Uterus (tissue), 4 donors: ENCODE measurements at places on chromosomes 5 and 9.

GRCh38 chr9:100411472-100412283 is 15.3 kb upstream of the MSANTD3 start:
- DNase-seq: peak; percentile 88

GRCh38 chr9:105258225-105258737 is 13.8 kb downstream of the SLC44A1 start:
- DNase-seq: no peak

- DNase-seq: no peak
Observed at GRCh38 chr9:111994831-111995458, 98.3 kb downstream of the UGCG start.

DNA sequence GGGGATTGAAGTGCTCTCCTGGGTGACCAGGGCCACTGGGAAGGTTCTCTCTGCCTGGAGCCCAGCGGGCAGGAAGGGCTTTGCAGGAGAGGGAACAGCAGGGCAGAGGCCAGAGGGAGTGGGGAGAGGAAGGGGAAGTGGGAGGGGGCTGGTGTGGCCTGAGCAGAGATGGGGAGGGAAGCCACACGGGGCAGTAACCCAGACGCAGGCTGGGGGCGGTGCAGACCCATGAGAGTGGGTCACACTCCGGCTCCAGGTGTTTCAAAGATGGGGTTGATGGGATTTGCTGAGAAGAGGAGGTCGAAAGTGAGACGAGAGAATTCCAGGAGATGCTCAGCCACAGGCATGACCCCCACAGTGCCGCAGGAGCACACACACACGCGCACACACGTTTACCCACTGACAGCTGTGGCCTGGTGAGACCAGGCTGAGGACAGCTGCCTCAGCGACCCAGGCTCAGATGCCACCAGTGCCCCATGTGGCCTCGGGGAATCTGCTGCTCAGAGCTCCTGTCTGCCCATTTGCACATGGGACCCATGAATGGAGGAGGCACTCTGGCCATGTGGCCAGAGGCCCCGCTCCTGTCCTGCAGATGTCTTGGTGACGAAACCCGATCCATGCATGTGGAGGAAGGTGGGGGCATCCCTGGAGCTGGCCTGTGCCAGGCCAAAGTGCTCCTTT is 32.7 kb upstream of the FCN2 start:
- DNase-seq: no peak

- no peak for DNase-seq
Observed at GRCh38 chr9:97786341-97786740, 66.7 kb upstream of the FOXE1 start.

DNA sequence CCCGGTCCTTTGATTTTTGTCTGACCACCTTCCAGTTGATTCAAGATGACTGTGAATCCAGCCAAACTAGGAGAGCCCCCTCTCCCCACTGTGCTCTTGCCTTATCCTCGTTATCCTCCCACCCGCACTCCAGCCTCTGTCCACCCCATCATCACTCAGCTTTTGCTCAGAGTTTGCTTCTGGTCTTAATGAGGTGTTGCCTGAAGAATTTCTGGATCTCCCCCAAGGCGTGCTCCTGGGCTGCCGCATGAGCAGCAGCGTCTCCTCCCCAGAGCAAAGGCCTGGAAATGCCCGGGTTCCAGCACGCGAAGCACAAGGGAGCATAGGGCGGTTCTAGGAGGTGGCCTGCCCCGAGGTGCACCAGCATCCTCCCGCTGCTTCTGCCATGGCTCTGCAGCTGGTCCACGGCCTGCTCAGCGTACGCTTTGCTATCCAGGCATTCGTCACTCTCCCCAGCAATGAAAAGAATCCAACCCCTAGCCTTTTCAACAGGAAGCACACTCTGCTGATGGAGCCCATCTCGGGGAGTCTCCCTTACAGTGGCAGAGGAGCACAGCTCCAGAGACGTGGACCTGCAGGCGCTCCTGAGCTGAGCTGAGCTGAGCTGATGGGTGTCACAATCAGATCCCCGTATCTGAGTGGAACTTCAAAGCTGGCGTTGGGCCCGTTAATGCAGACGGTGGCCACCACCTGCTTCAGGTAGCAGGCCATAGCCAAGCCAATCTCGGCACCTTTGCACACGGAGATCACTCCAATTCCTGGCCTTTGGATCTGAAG is 50.7 kb downstream of the BAAT start:
- DNase-seq: no peak

GRCh38 chr9:114813717-114814418 is 8.0 kb upstream of the TNFSF15 start:
- DNase-seq: no peak

GRCh38 chr5:40828021-40828631 is 6.9 kb downstream of the RPL37 start:
- DNase-seq: no peak

- DNase-seq: no peak
Observed at GRCh38 chr5:178305801-178306200, 73.2 kb upstream of the PHYKPL start.

DNA sequence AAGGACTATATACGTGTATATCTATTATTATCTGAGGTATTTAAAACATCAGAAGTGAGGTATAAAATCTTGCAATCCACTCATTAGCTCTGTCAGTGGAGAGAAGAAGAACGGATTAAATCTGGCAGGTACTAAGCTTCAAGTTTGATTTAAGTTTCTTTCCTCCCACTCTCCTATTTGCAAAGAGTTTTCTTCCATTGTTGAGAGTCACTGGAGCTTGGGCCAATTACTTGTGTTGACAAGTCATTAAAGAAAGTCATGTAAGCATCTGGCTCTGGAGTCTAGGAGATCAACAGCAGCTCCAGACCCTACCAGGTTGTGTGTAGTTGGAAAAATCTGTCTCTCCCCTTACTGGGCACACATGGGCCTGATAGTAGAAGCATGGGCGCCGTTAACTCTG is 476.8 kb upstream of the SMARCA2 start:
- no peak for DNase-seq

GRCh38 chr5:62627121-62627520 is 48.5 kb downstream of the LRRC70 start:
- no peak for DNase-seq
